ENCODE measurements at places on chromosomes 2 and 18. TPM values are rescaled to one million over a fixed set of nuclear protein-coding genes. Genes with fewer than 3 reads are reported as not detected.

DNA sequence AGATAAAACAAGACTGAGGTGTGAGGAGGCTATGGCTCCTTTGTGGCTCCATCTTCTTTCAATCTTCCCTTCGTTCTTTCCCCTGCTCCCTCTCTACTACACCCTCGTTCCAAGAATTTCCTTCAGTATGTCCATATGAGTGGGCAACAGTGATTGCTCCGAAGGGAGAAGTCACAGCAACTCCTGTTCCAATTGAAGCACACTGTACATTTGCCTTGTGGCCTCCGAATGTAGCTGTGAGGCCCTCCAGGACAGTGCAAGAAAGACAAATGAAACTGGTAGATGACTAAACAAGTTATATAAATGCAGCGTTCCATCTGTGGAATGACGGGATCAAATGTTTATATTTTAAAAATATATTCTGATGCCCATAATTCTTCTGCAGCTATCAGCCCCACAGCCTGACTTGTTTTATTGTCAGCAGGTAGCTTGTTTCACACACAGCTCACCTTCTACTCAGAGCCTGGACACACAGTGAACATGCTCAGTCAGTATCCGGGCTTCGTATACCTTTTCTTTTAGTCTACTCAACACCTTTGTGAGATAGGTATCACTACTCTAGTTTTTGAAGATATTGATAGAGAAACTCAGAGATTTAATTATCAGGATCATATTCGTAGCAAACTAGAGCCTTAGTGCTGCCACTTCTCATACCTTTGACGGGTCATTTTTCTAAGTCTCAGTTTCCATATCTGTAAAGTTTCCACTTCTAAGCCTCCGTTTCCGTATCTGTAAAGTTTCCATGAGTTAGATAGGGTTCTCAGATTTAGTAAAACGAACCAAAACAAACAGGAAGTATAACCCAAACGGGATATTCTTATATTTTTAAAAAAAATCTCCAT lies 216.7 kb upstream of the STON1 start:
- H3K27ac ChIP-seq: peak overlapping the region; percentile 68
- H3K27me3 ChIP-seq: no peaks in the 10 kb centered on the region
- H3K4me1 ChIP-seq: no peaks in the 10 kb centered on the region

AGFG1 gene
- 81.3 TPM for total RNA-seq

DNA sequence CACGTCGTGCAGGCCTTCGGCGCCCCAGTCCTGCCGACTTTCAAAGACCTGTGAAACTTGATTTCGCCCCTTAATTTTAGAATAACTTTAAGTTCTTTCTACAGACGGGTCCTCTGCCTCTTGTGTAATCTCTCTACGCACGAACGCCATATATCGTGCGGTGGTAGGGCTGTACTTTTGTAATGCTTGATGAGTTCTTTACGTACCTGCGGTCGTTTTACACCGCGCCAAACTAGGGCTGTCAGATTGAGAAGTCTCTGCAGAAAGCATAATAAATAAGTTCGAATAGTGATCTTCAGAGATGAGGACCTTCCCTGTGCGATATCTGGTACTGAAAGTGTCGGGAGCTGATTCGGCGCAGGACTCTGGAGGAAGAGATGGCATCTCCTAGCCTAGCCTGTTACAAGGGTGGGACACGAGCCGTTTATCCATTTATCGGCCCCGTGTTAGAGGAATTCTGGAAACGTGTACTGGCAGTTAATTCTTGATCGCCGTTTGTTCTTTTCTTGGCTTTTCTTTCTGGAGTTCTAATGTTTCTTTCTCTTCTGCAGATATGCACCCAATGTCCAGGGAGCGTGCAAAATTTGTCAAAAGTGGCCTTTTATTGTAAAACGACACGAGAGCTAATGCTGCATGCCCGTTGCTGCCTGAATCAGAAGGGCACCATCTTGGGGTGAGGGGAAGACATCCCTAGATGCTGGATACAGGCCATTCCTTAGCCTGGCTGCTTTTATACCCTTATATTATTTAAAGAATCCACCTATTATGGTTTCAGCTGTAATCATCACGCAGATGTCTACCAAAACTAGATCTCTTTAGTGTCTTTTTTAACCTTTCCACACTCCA lies 781 bp upstream of the SLC5A6 start:
- peaks cover 2% of the 10 kb centered on the region for H3K36me3 ChIP-seq
- peak overlapping the region; percentile 97 for H3K27ac ChIP-seq
- peak overlapping the region; percentile 63 for H3K4me3 ChIP-seq

ALPG gene
- total RNA-seq: not detected

FSIP2 gene
- 0.94 TPM for total RNA-seq

GRCh38 chr2:200652158-200652557 lies 66.3 kb downstream of the AOX1 start:
- no peaks in the 10 kb centered on the region for H3K36me3 ChIP-seq
- H3K27ac ChIP-seq: no peak overlapping the region
- no peak overlapping the region for H3K4me3 ChIP-seq
- no peaks in the 10 kb centered on the region for H3K27me3 ChIP-seq
- DNase-seq: no peak
- no peaks in the 10 kb centered on the region for H3K4me1 ChIP-seq

GRCh38 chr2:227125506-227125905 lies 38.5 kb downstream of the COL4A4 start:
- DNase-seq: no peak
- H3K27ac ChIP-seq: no peak overlapping the region
- H3K4me1 ChIP-seq: no peaks in the 10 kb centered on the region

- no peak overlapping the region for H3K27ac ChIP-seq
- no peaks in the 10 kb centered on the region for H3K36me3 ChIP-seq
- no peak overlapping the region for H3K4me3 ChIP-seq
- DNase-seq: no peak
- H3K27me3 ChIP-seq: no peaks in the 10 kb centered on the region
Observed at GRCh38 chr2:10330700-10331026, 28.0 kb downstream of the HPCAL1 start.

GRCh38 chr2:119914266-119914665 lies 98.6 kb upstream of the EPB41L5 start:
- H3K36me3 ChIP-seq: no peaks in the 10 kb centered on the region
- H3K4me3 ChIP-seq: no peak overlapping the region
- DNase-seq: no peak
- no peak overlapping the region for H3K27ac ChIP-seq
- no peaks in the 10 kb centered on the region for H3K4me1 ChIP-seq
- H3K27me3 ChIP-seq: no peaks in the 10 kb centered on the region

- no peak overlapping the region for H3K4me3 ChIP-seq
- H3K27me3 ChIP-seq: no peaks in the 10 kb centered on the region
- H3K4me1 ChIP-seq: no peaks in the 10 kb centered on the region
Observed at GRCh38 chr2:122754561-122754960, 999.1 kb downstream of the TSN start.

DNA sequence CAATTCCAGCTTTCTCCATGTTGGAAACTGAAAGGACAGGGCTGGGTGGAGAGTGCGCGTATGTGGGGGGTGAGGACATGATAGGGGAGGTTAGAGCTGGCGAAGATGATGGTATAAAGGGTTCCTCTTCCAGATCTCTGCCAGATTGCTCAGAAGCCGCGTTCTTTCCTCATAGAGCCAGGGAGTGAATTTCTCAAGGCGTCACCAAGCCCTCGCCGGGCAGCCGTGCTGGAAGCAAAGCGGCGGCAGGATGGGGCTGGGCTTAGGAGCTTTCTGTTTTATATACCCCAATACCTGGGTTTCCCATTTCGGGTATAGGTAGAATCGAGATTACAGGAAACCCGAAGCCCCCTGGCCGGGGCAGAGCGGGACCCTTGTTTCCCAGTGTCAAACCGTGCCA lies 43.8 kb downstream of the DDX18 start:
- H3K4me1 ChIP-seq: no peaks in the 10 kb centered on the region
- no peak overlapping the region for H3K4me3 ChIP-seq
- no peak for DNase-seq
- H3K27ac ChIP-seq: no peak overlapping the region
- H3K27me3 ChIP-seq: no peaks in the 10 kb centered on the region

DNA sequence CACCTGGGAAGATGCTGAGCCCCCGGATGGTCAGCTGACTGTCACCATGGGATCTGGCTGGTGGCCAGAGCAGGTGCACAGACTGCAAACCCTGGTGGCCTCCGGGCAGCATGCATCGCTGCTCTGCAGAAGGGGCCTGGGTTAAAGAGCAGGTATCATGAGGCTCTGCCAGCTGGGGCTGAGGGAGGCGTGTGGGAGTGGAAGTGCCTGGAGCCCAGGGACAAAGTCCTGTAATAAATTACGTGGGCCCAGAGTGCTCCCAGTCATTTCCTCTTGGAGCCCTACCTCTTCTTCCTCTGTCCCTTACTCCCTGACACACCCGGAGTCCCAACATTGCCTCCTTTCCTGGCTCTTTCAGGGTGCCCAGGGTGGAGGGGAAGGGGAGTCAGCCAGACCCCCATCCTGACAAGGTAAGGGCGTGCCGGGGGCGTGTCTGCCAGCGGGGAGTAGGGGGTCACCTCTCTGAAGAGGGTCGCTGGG lies at the start of gene MYO7B:
Gene MYO7B (plus strand): TSS at position 262 of the 480 bp plus-strand sequence. CDS start 24,040 bp downstream, outside the sequence.
- no peak within 1 kb of the TSS for H3K27ac ChIP-seq
- no peaks in the 10 kb centered on the region for H3K36me3 ChIP-seq
- H3K4me3 ChIP-seq: no peak within 1 kb of the TSS
- no peaks in the 10 kb centered on the region for H3K27me3 ChIP-seq
- no peak for DNase-seq

DNA sequence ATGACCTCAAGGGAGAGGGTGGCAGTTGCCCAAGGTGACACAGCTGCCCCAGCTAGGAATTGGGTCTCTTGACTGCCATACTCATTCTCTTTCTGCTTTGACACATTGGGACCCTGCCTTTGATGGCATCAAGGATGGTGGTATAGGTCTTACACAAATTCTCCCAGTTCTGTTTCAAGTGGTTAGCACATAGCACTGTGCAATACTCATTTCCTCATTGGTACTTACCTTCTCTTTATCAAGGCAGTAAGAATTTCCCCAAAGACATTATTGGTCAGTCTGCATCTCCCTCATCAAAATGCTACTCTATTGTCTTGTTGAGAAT lies 35.9 kb upstream of the CCDC93 start:
- no peak overlapping the region for H3K27ac ChIP-seq
- no peaks in the 10 kb centered on the region for H3K4me1 ChIP-seq
- H3K36me3 ChIP-seq: no peaks in the 10 kb centered on the region
- no peak overlapping the region for H3K4me3 ChIP-seq
- DNase-seq: no peak

Data from aorta (tissue), 5 donors.